Left renal cortex interstitium (tissue), 4 donors: ENCODE measurements at places on chromosomes 7 and 10.

DNA sequence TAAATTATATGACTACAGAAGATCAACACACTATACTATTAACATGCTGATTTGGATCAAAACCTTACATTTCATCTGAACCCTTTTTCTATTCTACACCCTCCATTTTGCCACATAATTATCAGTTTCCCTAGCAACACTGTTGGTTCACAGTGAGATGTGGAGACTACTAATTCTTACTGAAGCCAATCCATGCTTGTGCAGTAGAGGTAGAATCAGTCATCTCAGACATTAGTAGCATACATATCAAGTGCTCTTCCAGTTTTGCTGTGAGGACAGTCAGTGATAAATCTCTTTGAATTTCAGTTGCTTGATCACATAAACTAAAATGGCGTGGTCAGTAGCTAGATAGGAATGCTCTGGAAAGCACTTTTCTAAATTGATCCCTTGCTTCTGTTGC, 70.3 kb downstream of the PON1 start:
- no peak for DNase-seq

- DNase-seq, result no peak
These were observed 14.7 kb downstream of the FKBP6 start for GRCh38 chr7:73342645-73343044.

DNA sequence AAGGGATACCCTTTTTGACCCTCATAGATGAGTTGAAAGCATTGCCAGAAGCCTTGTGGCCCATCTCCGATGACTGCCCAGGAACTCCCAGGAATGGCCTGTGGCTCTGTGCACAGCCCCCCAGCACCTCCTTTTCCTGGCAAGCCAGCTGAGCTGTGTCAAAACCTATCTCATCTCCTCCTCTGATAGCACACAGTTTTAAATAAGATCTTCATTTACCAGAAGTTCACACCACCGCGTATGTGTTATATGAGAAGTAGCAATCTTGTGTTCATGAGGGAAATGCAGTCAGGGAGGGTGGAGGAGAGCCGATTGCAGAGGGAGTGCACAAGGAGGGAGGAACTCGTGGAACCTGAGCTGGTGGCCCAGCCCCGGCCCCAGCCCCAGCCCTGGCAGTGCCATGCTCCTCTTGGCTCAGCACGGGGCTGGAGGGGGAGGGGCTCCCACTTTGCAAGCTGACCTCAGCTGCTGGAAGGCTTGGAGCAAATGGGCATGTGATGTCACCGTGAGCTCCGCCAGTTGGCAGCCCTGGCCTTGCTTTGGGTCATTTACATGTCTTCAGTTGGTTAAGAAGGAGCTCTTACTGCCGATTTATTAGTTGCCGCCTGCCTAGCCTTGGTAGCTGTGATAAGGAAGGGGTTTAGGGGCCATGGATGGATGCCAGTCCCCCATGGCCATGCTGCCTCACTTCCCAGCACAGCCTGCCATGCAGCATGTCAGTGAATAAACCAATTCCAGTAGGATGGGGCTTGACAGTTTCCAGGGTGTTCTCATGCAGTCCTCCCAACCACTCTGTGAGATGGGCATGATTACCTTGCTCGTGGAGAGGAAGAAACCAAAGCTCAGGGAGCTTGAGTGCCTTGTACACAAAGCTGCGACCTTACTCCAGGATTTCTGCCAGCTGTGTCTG, 20.0 kb downstream of the UNC5B start:
- peak; percentile 75 for DNase-seq

GRCh38 chr10:88281592-88282347, 301.3 kb downstream of the RNLS start:
- DNase-seq, result no peak
